ENCODE measurements at places on chromosomes 7 and 10. TPM values are rescaled to one million over a fixed set of nuclear protein-coding genes. Genes with fewer than 3 reads are reported as not detected.

ADCK2 gene
- 13.8 TPM for total RNA-seq

- no peak for DNase-seq
Measured at GRCh38 chr7:14425559-14425958, 436.1 kb upstream of the ETV1 start.

- no peak for DNase-seq
Measured at GRCh38 chr7:116367171-116367813, 132.2 kb upstream of the CAV2 start.

- no peak for DNase-seq
Measured at GRCh38 chr10:60280475-60280874, 109.2 kb downstream of the ANK3 start.

GRCh38 chr10:110059925-110060324 lies 52.1 kb downstream of the ADD3 start:
- no peak for DNase-seq

SMO gene
- total RNA-seq = 0.84 TPM

LIPN gene
- not detected for total RNA-seq

DNA sequence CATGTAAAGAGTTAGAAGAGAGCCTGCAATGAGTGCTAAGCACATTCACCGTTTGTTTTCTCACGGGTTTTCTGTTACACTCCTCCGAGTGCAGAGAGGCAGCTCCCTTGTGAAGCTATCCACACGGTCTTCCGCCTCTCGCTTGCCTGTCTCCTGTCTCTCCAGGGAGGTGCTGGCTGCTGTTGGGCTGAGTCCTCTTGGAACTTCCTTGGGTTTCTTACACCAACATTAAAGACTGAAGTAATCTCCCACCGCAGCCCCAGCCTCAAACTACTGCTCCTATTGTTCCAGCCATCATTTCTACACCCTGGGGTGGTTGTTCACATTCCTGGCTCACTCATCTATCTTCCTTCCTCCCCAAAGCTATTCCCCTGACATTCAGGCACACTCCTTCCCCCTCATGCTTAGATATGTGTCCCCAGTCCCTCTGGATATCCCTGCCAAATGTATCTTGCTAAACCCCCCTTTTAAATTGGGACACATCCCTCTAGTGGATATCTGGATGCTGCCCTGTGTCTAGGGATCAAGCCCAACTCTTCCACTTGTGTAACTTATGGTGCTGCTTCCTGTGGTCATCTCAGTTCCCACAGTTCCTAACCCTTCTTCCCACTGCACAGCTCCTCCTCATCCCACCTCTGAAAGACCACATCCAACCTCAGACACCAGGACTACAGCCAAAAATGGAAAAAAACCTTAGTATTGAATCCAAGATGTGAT lies 14.1 kb downstream of the ESYT2 start:
- DNase-seq = no peak

DNA sequence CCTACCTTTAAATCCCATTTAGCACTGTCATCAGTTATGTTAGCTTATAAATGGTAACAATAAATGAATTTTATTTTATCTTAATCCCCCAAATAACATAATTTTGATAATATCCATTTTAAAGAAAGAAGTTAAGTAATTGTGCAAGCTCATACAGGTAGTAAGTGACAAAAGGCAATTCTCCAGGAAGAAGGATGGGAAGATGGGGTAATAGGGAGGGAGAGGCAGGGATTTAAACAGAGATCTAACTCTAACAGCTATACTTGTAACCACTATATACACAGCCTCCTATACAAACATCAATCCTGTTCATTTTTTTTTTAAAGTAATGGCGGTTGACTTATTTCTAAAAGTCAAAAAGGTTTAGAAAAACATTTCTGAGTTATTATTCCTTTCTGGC lies 119.4 kb downstream of the SGMS1 start:
- DNase-seq = no peak

GRCh38 chr7:123615344-123615743 lies 13.7 kb downstream of the ASB15 start:
- no peak for DNase-seq

SRRM3 gene
- total RNA-seq = not detected

GRCh38 chr7:20249376-20249775 lies 32.2 kb upstream of the MACC1 start:
- no peak for DNase-seq

OR2A5 gene
- total RNA-seq = not detected

DNA sequence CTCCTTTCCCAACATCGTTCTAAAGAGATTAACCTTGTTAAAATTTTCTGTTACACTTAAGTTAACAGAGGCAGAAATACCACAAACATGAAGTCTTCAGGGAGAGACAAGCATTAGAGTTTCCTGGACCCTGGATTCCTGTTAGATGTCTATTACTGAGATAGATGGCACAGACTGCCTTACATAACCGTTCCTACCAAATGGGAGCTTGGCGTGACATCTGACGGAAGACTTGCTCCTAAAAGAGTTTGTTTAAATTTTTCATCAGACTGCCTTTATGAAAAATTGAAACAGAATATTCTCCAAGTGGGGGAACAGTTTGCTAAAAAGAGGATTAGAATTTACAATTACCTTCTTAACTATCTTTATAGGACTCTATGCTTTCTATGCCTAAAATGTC lies 22.7 kb downstream of the ANK3 start:
- DNase-seq = no peak

GRCh38 chr10:47374611-47375536 lies 9.2 kb downstream of the ZNF488 start:
- no peak for DNase-seq

SUN3 gene
- total RNA-seq = not detected

PRR15 gene
- total RNA-seq = not detected

NUTM2E gene
- total RNA-seq = not detected

NOC3L gene
- 27.0 TPM for total RNA-seq

DNA sequence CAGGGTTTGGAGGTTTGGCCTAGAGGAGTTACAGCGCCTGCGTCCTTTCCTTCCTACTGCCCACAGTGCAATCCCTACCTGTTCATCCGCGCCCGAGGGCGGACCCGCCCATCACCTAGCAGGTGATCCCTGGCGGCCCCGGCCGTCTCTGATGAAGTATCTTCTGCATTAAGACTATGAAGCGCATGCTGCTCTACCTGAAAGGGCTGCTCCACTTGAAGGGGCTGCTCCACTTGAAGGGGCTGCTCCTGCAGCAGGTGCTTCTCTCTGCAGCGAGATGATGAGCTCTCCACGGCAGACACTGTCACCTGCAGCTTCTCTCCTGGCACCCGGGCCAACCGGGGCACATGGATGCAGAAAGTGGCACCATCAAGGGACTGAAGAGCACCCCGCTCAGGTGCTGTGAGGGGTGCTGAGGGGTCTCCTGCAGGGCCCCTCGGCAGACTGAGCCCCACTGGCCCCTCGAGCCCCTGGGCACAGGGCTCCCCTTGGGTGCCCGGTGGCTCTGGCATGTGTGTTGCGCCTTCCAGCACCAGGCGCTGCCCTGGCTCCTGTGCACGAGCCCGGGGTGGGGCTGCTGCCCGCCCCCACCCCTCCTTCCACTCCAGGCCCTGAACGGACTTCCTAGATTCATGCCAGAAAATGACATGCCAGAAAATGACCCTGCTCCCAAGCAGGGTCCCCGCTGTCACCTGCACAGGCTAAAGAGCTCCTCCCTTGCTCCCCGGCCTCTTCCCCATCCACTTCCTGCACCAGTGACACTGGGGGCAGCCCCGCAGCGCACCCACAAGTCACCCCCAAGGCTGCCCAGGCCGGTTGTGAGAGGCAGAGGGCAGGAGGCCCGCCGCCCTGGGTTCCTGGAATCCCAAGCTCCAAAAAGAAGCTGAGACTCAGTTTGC lies 29.4 kb downstream of the WDR86 start:
- DNase-seq = no peak

CYP3A4 gene
- not detected for total RNA-seq

- no peak for DNase-seq
Measured at GRCh38 chr10:46318799-46319198, 32.0 kb downstream of the ANTXRL start.

KLLN gene
- 0.50 TPM for total RNA-seq

GRCh38 chr7:36986511-36986933 lies 262.2 kb upstream of the AOAH start:
- DNase-seq = no peak

DNA sequence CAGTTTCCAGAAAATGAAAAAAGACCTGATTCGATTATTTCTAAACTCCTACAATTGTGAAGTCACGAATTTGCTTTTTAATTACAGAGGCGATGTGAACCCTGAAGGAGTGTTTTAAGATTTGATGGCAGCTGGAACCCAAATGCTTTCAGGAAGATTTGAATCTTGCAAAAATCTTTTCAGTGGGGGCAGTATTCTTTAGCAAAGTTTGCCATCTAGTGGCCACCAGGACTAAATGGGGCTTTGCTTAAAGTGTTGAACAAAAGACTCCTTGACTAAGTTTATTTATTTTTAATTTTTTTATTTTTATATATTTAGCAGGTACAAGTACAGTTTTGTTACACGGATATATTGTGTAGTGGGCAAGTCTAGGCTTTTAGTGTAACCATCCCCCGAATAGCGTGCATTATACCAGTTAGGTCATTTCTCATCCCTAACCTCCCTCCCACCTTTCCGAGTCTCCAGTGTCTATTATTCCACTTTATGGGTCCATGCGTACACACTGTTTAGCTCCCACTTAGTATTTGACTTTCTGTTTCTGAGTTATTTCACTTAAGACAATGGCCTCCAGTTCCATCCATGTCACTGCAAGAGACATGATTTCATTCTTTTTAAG lies 98.8 kb downstream of the CACNB2 start:
- no peak for DNase-seq

DNA sequence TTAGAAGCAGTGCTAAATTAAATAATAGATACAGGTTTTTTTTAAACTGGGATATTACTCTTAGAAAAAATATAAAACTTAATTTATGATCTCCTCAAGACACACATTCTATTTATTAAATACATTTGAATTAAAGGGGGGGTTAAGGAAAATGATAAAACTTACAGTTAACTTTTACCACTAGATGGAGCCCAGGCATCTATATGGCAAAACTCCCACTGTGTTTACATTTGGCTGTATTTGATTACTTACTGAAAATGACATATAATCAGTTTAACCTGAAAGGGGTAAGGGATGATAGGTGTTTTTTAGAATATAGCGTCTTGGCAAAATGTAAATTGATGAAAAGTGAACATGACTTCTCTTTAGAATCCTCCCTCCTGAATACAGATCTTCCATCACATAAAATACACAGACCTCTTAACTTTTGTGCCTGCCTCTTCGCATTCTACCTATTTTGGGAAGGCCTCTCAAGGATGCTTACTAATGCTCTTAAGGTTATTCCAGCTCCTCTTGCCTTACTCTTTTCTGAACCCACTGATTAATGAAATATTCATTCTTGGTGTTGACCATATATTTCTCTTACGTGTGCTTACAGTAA lies 235.7 kb downstream of the AGMO start:
- DNase-seq = no peak

- DNase-seq = no peak
Measured at GRCh38 chr10:93186653-93187052, 113.0 kb downstream of the CYP26A1 start.

TACR2 gene
- not detected for total RNA-seq

DNA sequence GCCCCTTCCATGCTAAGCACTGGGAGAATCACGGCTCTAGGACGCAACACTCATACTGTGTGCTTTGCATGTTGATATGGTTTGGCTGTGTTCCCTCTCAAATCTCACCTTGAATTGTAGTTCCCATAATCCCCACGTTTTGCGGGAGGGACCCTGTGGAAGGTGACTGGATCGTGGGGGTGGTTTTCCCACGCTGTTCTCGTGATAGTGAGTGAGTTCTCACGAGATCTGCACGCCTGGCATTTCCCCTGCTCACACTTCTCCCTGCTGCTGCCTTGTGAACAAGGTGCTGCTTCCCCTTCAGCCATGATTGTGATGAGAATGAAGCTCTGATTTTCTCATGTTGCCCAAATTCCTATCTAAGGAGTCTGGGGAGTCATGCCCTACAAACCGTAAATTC lies 53.0 kb upstream of the ADGRA1 start:
- no peak for DNase-seq
